ENCODE measurements at places on chromosomes 5 and 9. TPM values are rescaled to one million over a fixed set of nuclear protein-coding genes. Genes with fewer than 3 reads are reported as not detected.

The KIF12 gene
- 5.3 TPM for total RNA-seq

DNA sequence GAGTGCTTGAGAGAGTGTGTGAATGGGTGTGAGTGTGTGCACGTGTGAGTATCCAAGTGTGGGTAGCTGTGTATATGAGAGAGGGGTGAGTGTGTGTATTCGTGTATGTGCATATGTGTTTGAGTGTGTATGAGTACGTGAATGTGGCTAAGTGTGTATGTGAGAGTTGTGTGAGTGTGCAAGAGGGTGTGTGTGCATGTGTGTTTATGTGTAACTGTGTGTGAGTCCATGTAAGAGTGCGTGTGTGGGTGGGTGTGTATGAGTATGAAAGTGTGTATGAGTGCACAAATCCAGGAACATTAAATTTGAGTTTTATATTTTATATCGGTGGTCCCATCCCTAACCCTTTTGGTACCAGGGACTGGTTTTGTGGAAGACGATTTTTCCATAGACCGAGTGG is 156.4 kb downstream of the TENT4A start:
- no peak for DNase-seq

DNA sequence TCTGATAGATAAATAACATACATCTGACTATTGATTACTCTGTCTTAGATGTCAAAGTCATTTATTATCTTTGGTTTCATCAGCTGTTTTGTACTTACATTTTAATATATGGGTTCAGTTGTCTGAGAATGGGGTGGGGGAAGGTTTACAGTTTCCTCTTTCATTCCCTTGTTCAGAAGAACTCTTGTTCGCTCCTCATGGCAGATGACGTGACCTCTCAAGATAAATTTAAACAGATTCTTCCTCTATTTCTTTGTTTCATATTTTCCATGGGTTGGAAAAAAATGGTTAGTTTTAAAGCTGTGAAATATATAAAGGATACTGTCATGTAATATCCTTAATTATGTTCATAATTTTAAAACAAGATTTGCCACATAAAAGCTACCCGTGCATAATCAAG is 61.4 kb downstream of the TSSK1B start:
- no peak for DNase-seq

DNA sequence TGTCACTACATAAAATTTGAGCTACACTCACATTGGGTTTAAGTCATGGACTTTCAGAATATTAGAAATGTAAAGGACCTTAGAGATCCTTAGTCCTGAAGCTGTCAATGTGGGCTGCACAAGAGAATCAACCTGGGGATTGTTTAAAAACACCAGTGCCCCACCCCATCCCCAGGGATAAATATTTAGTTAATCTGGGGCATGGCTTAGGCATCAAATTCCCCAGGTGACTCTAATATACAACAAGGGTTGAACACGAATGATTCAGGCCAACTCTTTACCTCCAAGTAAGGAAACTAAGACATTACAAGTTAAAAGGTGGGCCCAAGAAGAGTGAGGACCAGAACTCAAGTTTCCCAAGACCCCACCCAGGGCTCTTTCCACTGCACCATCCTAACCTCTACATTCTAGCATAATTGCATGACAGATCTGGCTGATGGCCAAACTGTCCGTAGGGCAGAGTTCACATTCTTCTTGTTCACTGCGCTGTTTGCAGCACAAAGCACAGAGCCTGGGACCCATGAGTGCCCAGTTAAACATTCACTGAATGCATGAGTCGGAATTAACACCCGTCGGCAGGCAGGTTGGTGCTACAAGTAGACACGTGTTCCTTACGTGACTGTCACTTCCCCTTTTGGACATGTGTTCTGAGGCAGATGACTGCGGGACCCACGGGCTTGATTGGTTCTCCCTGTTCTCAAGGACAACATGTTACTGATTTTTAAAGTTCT is 25.2 kb downstream of the CYFIP2 start:
- no peak for DNase-seq

DNA sequence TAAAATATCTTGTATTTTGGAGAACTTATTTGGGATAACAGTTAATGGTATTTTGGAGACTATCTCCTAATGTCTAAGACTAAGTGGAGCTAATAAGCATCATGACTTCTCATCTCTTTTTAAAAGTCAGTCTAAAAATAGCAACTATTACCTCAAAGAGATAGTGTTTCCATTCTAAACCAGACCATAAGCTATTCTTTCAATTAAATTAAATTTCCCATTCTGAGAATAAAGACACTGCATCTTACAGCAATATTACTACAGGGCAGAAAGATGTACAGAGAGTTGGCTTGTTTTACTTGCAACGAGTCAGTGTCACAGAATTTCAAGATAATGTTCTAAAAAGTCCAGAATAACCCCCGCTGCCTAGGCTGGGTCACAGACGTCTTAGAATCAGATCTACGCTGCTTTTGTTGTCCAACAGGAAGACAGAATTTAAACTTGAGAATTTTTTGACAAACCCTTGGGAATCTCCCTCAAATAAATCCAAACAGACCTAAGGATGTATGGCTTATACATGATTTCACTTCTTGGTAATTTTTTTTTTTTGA is 98.9 kb downstream of the USP20 start:
- DNase-seq, result no peak

All from glomerular endothelial cell (primary cell).